ENCODE measurements at places on chromosomes 2 and 18.

GRCh38 chr2:53473236-53473635 lies 294.4 kb upstream of the CHAC2 start:
- DNase-seq = peak; percentile 4

GRCh38 chr2:204643326-204643725 lies 98.1 kb downstream of the PARD3B start:
- DNase-seq = no peak

DNA sequence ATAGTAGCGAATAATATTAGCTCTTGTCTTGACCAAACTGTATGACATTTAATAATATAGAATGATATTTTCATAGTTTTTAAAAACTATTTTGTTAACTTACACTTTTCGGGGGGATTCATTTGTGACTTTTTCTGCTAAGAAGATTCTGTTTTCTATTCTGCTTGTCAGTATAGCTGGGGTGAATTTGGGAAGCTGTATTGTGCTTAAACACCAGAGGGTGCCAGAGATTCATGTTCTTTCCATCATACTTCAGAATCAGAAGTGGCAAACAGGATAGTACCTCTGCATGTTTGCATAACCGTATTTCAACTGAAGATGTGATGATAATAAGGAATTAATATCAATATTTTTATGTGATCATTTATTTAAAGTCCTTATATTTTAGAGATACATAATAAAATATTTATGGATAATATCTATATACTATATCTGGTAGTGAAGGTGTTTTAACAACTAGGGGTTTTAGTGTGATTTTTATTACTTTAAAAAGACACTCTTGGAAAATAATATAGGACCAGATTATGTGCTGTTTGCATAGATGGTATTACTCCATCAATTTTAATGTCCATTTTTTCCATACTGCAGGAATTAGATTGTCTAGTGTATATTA lies 81.0 kb downstream of the TAF4B start:
- peak; percentile 82 for DNase-seq

GRCh38 chr2:17543131-17543660 lies 2.7 kb downstream of the VSNL1 start:
- DNase-seq = no peak

GRCh38 chr2:69138247-69138772 lies 125.3 kb downstream of the ANTXR1 start:
- no peak for DNase-seq

GRCh38 chr2:217875138-217875537 lies 127.7 kb downstream of the TNS1 start:
- DNase-seq = peak; percentile 22

- no peak for DNase-seq
Observed at GRCh38 chr2:67842375-67842959, 220.3 kb downstream of the C1D start.

DNA sequence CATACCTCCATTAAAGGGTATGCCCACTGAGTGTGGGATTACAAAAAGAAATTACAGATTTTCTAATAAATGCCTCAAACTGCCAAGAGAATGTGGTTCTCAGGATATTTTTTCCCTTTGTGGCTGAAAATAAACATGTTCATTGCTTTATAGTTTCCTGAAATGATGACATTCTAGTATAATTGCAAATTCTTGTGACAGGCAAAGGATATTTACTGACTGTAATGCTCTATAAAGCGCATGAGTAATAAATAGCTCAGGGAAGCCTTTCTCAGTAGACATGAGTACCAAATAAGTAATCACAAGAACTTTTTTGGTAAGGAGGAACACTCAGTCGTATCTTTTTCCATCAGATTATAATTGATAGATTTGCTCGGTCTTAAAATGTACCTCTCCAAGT lies 72.3 kb downstream of the FTCDNL1 start:
- DNase-seq = no peak

GRCh38 chr2:128275498-128276045 lies 43.1 kb downstream of the HS6ST1 start:
- DNase-seq = no peak

DNA sequence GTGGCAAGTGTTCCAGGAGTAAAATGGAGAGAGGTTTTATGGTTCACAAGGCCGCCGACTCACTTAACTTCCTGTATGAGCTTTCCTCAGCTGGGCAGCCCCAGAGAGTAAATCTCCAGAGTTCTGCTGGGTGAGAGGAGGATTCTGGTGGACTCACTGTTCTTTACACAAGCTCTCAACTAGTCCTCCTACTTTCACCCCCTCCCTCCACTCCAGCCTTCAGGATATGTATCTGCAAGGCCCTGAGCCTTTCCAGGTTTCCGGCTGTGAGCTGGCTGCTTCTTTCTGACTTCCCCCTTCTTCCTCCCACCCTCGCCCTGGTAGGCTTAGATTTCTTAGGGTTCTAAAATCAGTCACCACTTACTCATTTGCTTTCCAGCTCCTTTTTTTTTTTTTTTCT lies 34.0 kb downstream of the EML6 start:
- DNase-seq = peak; percentile 27

DNA sequence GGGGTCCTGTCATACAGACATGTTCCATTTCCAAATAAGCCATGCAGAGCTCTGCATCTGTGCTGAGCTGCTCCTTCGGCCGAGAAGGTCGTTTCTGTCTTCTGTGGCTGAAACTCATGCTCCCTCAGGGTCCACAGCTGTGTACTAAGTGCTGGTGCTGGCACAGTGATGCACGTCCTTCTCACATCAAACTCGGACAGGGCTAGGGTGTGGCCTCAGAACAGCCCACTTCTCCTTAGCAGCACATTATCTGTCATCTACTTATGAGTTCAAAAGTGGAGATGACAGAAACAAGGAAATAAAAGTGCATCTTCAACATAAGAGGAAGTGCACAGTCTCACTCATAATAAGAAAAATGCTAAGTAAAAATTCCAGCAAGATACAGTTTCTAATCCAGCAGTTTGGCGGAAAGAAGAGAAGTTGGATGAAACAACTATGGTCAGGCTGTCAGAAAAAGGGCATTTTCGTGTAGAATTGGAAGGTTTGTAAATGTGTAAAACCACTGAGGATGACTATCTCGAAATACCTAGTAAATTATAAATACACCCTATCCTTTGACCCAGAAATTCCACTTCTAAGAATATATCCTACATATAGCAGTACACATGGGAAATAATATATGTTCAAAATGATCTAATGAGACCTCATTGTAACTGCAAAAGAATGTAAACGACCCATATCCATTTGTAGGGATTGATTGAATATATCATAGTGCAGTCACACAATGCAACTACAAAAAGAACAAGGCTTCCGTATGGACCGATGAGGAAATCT lies 53.7 kb upstream of the APCDD1 start:
- DNase-seq = peak; percentile 50

DNA sequence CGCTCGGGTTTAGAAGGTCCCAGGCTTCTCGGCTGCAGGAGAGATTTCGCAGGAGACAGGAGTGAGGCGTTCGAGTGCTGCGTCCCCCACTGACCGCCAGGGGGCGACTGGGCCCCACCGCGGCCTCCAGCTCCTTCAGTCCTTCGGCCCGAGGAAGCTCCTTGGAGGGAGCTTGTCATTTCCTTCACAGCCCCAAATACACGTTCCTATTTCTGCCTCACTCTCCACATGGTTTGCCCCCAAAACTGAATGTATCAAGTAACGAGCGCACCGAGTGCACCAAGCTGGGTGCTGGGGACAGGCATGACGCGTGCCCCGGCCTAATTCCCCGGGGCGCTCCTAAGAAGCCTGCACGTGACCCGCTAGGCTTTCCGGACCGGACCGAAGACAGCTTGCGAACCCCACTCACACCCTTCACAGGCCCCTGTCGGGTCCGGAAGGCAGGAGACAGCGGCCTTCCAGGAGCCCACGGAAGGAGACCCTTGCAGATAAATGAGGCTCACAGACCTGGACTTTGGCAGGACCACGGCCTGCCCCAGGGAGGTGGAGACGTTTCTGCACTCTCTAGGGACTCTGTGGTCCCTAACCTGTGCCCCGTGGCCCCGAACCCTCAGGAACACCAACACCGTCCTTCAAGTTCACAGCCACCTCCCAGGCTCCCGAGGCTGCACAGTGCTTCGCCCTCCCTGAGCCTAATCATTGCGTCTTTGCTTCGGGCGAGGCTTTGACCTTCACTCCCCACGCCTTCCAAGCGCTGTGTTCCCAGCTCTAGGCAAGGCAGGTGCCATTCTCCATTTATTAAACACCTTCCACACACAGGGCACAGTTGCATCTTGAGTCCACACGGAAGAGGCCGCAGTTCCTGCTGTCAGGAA lies 13.0 kb upstream of the FAHD2A start:
- DNase-seq = peak; percentile 76

- DNase-seq = no peak
Observed at GRCh38 chr2:173387079-173387478, 32.4 kb downstream of the CDCA7 start.

DNA sequence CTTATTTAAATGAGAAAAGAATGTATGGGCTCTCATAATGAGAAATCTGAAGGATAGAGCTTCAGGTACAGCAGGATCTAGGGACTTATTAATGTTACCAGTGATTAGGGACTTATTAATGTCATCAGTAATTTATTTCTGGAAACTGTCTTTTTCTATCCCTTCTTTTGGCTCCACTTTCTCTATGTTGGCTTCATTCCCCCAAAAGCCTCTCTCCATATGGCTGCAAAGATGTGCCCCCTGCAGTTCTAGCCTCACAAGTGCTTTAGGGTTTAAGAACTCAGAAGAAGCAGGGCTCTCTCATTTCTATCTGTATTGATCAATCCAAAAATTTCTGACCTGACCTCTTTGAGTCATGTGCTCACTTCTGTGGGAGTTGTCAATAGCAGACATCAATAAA lies 480.9 kb downstream of the TXNL1 start:
- DNase-seq = no peak

DNA sequence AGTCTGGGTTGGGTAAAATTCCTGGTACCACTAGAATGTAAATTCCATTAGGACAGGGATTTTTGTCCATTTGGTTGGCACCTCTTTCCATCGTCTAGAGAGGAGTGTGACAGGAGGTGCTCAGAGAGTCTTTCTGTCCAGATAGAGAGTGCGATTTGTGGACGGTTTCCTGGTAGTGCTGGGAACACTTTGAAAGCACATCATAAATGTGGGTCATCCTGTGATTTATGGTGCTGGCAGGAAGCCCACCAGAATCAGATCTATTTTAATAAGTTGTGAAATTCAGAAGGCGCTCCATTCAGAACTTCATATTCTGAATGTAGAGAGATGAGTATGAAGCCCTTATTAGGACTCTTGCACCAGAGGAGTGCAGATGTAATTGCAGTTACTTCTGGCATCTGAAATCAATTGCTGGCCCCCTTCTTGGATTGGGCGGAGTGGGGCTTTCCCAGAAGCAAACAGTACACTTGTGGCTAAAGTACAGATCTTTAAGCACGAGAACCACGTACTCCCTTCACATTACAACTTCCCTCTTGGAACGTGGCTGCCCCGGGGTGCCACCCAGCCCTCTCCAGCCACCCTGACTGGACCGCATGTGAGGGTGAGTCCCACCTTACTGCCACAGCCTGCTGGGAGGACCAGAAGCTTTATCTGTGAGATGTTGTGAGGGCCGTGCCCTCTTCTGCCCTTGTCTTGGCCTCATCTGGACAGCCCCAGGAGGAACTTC lies 243.2 kb downstream of the MYO3B start:
- no peak for DNase-seq

GRCh38 chr2:171297956-171298355 lies 135.8 kb downstream of the METTL8 start:
- no peak for DNase-seq

- no peak for DNase-seq
Observed at GRCh38 chr18:48682768-48683167, 143.9 kb downstream of the CTIF start.

DNA sequence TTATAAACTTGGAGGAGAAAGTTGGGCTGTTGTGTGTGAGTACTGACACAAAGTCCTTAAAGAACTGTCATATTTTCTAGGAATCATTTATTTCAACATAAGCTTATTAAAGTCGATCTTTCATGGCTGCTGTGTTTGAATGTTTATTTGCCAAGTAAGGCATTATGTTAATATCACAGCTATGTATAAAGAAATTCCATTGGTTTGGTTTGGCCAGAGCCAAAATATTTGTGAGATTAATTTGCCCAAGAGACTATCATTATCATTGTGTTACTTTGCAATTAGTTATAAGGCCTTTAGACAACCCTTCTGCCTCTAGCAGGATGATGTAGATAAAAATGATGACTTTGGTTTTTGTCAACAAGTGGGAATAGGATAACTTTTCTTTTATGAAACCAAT lies 240.6 kb upstream of the NT5C1B start:
- DNase-seq = no peak

GRCh38 chr2:62501794-62502500 lies 4.0 kb downstream of the TMEM17 start:
- no peak for DNase-seq

GRCh38 chr18:13492314-13492713 lies 234.0 kb downstream of the FAM210A start:
- no peak for DNase-seq

- DNase-seq = no peak
Observed at GRCh38 chr2:109089602-109090300, 39.3 kb upstream of the SH3RF3 start.

DNA sequence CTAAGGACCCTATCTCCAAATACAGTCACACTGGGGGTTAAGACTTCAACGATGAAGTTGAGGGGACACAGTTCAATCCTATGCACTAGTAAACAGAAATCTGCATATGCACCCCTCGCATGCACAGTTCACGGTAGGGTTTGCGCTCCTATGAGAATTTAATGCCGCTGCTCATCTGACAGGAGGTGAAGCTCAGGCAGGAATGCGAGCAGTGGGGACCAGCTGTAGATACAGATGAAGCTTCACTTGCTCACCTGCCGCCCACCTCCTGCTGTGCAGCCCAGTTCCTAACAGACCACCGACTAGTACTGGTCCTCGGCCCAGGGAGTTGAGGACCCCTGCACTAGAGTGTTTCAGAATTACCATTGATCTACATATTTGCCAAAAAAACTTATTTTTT lies 40.0 kb upstream of the FAHD2A start:
- no peak for DNase-seq

GRCh38 chr18:70292628-70293027 lies 3.8 kb downstream of the SOCS6 start:
- DNase-seq = no peak

DNA sequence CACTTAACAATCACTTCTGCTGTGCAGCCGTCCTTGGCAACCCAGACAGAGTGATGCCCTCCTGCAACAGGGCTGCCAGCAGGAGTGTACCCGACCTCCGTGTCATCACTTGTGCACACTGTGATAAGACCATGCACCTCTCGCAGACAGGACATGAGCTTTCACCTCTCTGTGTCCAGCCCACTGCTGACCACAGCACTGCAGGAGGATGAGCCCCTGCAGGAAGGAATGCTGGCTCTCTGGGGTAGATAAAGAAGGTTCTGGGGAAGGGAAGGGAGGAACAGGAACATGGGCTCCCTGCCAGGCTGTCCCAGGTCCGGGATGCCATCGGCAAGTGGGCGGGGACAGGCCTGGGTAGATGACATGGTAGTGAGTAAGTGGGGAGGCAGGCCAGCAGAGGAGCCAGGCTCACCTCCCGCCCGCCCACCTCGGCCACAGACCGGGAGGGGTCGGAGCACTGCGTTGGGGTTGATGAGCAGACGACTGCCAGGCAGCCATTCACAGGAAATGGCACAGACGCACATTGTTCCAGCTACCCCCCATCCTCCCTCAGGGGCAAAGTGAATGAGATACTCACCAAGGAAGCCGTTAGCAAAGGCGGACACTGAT lies 18.6 kb upstream of the COL6A3 start:
- no peak for DNase-seq

GRCh38 chr18:36175481-36175880 lies 11.8 kb upstream of the MOCOS start:
- DNase-seq = no peak

Measured in hematopoietic multipotent progenitor cell treated with erythropoietin and hydrocortisone succinate and interleukin-3 and kit ligand, for 4 days (in vitro differentiated cells).